ENCODE measurements at places on chromosomes 2 and 18. TPM values are rescaled to one million over a fixed set of nuclear protein-coding genes. Genes with fewer than 3 reads are reported as not detected.
A peak's percentile ranks its signal among the peaks of the same experiment; 100 is the strongest.

The GREB1 gene
- total RNA-seq: 22.9 TPM

DNA sequence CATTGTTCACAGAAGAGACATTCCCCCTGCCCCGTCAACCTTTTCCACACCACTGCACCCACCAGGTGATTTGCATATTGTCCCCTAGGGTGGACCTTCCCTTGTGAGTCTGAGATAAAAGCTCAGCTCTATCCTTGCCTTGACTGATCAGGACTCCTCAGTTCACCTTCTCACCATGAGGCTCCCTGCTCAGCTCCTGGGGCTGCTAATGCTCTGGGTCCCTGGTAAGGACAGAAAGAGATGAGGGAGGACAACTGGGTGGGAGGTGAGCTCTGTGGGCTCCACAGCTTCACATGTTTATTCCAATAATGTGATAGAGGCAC lies 1160.1 kb downstream of the RPIA start:
- no peak for DNase-seq

DNA sequence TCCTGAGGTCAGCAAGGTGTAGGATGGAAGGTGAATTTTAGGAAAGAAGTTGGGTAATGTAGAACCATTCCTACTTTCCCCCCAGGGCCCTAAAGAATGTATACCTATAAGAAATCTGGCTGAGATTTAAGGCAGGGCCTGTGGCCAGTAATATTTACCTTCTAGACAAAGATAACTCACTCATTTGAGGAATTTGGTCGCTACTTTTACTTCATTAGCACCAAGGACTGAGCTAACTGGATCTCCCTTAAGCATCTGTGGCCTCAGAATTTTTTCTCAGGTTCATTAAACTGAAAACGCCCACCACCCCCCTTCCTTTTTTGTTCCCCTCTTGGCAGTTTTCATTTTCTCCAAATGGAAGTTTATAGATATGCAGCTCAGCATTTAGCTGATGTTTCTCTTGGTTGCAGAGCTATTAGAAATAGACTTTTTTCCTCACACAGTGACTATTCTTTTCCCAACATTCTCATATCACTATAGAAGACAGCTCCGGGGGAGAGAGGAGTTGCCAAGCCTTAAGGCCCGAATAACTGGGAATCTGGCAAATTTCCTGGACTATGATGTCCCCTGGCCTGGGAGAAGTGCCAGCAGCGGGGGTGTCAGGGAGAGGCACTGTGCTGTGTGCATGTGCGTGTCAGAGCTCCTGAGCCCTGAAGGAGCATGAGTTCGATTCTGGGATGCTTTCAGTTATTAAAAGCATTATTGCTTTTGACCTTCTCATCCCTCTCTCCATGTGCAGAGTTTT lies 310.9 kb downstream of the PRKCE start:
- DNase-seq: peak; percentile 45

DNA sequence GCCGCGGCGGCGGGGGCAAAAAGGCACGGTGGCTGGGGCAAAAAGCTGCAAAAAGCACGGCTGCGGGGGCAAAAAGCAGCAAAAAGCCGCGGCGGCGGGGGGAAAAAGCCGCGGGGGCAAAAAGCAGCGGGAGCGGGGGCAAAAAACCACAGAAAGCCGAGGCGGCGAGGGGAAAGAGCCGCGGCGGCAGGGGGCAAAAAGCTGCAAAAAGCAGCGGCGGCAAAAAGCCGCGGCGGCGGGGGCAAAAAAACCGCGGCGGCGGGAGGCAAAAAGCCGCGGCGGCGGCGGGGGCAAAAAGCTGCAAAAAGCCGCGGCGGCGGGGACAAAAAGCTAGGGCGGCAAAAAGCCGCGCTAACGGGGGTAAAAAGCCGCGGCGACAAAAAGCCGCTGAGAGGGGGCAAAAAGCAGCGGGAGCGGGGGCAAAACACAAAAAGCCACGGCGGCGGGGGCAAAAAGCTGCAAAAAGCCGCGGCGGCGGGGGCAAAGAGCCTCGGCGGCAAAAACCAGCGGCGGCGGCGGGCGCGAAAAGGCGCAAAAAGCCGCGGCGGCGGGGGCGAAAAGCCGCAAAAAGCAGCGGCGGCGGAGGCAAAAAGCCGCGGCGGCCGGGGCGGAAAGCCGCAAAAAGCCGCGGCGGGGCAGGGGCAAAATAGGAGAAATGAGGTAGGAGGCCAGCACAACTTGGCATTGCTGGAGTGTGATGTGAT lies 123.4 kb downstream of the ANKRD30BL start:
- no peak for DNase-seq

DNA sequence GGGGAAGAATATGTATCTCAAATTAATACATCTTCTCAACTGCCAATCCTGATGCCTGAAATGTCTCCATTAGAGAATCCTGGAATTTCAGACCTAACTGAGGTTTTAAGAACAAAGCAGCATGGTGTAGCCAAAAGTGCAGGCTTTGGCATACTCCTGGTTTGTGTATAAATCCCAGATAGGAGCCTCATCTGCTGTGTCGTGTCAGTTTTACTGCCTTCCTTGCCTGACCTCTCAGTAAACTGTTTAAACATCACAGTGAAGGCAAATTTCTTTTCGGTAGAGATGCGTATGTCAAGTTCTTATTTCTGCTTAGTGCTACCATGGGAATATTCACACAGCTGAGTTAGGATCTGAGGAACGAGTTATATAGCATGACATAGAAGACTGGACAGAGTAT lies 7.3 kb downstream of the SCG2 start:
- no peak for DNase-seq

- DNase-seq: no peak
Observed at GRCh38 chr2:22518641-22519040, 866.3 kb upstream of the KLHL29 start.
